DMS79 treated with DMSO at 0.1 percent for 48 hours (cell line): ENCODE measurements at places on chromosomes 11 and 22.

DNA sequence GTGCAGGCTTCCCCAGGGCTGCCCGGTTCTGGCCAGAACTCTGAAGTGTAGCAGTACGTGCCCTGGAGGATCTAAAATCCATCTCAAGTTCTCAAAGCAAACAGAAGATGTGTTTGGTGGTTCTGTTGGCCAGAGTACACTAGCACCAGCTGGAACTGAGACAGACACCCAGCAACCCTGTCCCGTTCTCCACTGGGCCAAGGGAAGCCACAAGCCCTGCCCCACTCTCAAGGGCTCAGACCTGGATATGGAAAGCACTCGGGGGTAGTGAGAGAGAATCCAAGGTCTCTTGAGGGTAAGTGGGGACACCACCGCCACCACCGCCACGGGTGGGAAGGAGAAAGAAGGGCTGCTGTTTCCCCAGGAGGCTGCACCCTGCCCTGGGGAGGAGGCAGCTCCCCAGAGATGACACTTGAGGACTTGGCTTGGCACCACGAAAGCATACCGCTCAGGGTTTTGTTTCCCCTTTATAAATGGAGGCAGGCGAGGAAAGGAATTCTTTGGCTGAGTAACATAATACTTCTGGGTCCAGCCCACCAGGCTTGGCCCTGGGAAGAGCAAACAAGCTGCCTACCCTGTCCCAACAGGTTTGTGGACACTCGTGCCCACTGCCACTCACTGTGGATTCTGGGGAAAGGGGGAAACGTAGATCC lies 56.1 kb upstream of the POU2AF1 start:
- peak; percentile 50 for DNase-seq

- no peak for DNase-seq
Observed at GRCh38 chr11:35061516-35062440, 77.2 kb upstream of the CD44 start.

DNA sequence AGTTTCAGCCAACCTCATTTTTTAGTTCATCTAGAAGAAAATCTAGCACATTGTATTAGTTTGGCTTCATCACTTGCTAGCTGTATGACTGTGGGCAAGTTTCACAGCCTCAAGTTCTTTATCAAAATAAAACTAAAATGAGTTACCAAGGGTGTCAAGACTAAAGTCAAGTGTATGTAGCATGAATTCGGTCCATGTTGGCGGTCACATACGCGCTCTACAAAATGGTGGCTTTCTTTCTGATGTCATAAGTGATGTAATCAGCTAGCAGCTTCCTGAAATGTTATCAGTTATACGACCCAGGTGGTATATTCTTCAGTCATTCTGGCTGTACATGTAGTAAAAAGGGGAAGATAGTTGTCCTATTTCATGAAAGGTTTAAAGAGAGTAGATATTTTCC lies 50.5 kb downstream of the POLD3 start:
- DNase-seq = no peak

DNA sequence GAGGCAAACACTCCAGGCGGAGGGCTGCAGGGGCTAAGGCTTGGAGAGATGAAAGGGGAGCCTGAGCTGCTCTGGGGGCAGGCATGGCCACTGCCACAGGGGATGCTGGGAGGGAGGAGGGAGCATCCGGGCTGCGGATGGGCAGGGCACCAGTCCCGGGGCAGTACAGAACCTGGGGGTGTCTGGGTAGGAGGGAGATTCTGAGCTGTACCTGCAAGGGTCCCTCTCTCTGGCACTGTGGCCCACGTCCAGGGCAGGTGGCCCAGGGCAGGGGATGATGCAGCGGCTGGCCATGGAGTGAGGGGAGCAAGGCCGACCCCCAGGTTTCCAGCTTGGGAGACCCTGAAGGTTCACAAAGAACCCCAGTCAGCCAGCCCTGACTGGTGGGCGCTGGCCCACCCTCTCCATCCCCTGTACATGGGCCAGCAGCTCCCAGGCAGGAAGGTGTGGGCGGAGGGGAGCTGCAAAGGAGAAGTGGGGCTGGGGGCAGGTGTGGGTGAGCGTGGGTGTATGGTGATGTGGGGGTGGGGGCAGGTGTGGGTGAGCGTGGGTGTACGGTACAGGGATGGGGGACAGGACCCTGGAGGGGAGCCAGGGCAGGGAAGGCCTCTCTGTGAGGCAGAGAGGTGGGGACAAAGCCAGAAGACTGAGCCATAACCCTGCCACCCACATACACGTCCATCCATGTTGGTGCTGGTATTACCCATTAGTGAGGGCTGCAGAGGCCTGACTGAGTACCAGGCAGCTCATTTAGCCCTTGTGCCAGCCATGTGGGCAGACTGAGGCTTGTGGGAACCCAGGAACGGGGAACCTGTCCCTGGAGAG lies 2.2 kb upstream of the TNFRSF13C start:
- no peak for DNase-seq

DNA sequence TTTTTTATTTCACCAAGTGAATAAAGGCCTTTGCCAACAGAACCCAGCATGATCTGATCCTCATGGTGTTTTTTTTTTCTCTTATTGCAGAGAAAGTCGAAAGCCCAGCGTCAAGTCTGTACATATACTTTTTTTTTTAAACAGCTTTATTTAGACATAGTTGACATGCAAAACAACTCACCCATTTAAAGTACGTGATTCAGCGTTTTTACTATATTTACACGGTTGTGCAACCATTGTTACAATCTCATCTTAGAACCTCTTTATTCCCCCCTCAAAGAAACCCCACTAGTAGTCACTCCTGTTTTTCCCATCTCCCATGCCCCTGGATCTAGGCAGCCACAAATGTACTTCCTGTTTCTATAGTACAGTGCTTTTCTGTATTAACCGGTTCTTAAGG lies 20.6 kb upstream of the AP1B1 start:
- DNase-seq = no peak

DNA sequence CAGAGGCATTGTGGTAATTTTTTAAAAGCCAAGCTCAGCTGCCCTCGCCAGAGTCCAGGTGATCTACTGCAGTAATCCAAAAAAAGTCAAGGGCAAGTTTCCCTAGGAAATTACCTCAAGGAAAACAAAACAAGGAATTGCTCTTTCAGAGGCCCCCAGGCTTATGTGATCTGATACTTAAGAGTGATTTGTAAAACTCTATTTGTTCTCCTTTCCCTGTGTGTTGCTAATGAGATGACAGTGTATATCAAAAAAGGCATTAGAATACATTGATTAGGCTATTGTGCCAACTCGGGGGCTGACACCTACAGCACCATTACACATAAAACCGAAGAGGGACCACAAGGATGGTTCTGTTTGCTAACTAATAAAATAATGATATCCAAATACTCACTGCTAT lies 44.5 kb upstream of the CHRM4 start:
- DNase-seq = no peak

- DNase-seq = no peak
Observed at GRCh38 chr11:44326615-44327475, 16.9 kb upstream of the ALX4 start.
